T-cell (primary cell): ENCODE measurements at places on chromosomes 1 and 21.

- peaks cover 10% of the 10 kb centered on the region for H3K27me3 ChIP-seq
- no peak for DNase-seq
- H3K27ac ChIP-seq: no peak overlapping the region
- H3K4me1 ChIP-seq: peaks cover 4% of the 10 kb centered on the region
- H3K4me3 ChIP-seq: no peak overlapping the region
Observed at GRCh38 chr1:227934476-227935313, 13.0 kb downstream of the WNT9A start.

GRCh38 chr1:212587888-212588510 is 20.6 kb upstream of the ATF3 start:
- H3K27ac ChIP-seq: no peak overlapping the region
- H3K36me3 ChIP-seq: no peaks in the 10 kb centered on the region
- H3K27me3 ChIP-seq: peaks cover 37% of the 10 kb centered on the region
- no peak overlapping the region for H3K4me3 ChIP-seq
- DNase-seq: no peak

DNA sequence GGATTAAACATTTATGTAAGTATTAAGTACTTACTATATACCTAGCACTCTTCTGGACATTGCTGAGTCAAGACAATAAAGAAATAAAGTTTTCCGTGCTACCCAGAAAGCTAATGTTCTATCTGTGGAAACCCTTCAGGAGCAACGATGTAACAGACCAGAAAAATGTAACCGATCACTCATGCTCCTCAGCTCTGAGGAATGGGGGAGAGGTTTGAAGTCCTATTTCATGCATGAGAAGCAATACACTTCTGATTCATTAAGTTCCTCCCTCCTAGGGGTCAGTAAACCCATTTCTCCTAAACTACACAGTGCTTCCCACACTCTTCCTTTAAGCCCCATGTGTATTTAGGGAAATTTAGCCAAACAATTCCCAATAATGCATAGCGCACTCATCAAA is 25.6 kb upstream of the KAZN start:
- no peaks in the 10 kb centered on the region for H3K4me1 ChIP-seq
- H3K36me3 ChIP-seq: no peaks in the 10 kb centered on the region
- no peak overlapping the region for H3K27ac ChIP-seq
- no peak overlapping the region for H3K4me3 ChIP-seq
- H3K27me3 ChIP-seq: no peaks in the 10 kb centered on the region

- peaks cover 2% of the 10 kb centered on the region for H3K27me3 ChIP-seq
- no peak overlapping the region for H3K27ac ChIP-seq
- H3K4me3 ChIP-seq: no peak overlapping the region
- DNase-seq: no peak
Observed at GRCh38 chr1:38027201-38028104, 14.9 kb downstream of the UTP11 start.

GRCh38 chr1:51347398-51348146 is 17.2 kb upstream of the TTC39A start:
- no peak for DNase-seq
- peaks cover 37% of the 10 kb centered on the region for H3K27me3 ChIP-seq
- peaks cover 7% of the 10 kb centered on the region for H3K4me1 ChIP-seq
- no peak overlapping the region for H3K27ac ChIP-seq

DNA sequence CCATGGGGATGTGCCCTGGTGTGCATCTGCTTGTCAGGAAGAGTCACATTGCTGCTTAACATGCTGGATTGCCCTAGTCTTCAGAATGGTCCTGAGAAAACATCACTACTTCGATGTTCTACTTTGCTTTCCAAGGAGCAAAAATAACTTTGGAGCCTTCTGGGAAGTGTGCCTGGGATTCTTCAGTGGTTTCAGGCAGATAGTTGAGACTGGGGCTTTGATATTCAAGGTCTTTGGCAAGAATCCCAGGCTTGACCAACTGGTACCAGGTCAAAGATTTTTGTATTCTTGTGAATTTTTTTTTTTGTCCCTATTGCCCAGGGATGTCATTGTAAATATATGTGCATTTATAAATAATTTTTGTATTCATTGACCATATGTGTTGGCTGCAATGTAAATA is 51.4 kb downstream of the LRIG2 start:
- no peak overlapping the region for H3K27ac ChIP-seq
- no peak overlapping the region for H3K4me3 ChIP-seq
- DNase-seq: no peak
- peaks cover 17% of the 10 kb centered on the region for H3K36me3 ChIP-seq
- no peaks in the 10 kb centered on the region for H3K27me3 ChIP-seq

GRCh38 chr1:221503268-221503667 is 238.6 kb downstream of the DUSP10 start:
- DNase-seq: no peak
- H3K27me3 ChIP-seq: peaks cover 7% of the 10 kb centered on the region
- H3K27ac ChIP-seq: no peak overlapping the region
- no peak overlapping the region for H3K4me3 ChIP-seq
- H3K4me1 ChIP-seq: no peaks in the 10 kb centered on the region
- no peaks in the 10 kb centered on the region for H3K36me3 ChIP-seq

DNA sequence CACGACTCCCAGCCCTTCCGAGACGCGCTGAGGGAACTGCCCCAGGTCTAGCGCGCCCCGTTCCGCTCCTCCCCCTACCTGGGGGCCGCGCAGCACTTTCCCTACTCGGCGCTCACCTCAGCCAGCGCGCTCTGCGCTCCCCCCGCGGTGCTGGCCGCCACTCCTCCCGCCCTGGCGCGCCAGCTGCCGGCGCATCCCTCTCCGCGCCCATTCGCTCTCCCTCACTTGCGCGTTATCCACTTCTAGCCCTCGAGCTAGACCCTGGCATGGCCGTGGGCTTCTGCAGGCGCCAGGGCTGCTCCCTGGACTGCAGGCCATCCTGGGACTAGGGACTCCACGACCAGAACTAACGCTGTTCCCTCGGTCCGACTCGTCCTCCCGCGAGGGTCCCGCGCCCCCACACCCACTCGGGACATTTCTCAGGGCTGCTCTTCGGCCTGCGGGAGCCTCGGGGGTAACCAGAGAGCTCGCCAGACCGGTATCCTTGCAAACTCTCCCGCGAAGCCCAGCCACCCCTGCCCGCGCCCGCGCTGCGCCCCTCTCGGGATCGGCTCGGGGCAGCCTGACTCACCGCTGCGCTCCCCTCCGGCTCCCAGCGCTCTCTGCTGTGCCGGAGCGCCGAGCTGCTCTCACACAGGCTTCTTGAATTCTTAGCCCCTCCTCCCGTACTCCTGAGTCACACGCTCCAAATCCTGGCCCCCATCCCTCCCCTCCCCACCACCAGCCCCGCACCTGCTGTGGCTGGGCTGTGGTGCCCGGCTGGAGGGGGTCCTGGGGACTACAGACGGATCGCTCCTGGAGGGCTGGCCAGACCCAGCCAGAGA is at the start of gene NGF:
NGF (minus strand) TSS at position 617 of the 824 bp plus-strand sequence. CDS start 51,454 bp downstream, outside the sequence.
- no peak for DNase-seq
- no peak within 1 kb of the TSS for H3K4me3 ChIP-seq
- H3K4me1 ChIP-seq: no peaks in the 10 kb centered on the region
- no peak within 1 kb of the TSS for H3K27ac ChIP-seq

- H3K4me1 ChIP-seq: no peaks in the 10 kb centered on the region
- DNase-seq: no peak
- no peak overlapping the region for H3K27ac ChIP-seq
- H3K4me3 ChIP-seq: no peak overlapping the region
- no peaks in the 10 kb centered on the region for H3K27me3 ChIP-seq
Observed at GRCh38 chr1:59917026-59917784, 9.4 kb downstream of the CYP2J2 start.

- no peak for DNase-seq
- H3K4me1 ChIP-seq: no peaks in the 10 kb centered on the region
- no peak overlapping the region for H3K27ac ChIP-seq
Observed at GRCh38 chr1:202075389-202075788, 47.3 kb upstream of the GPR37L1 start.

DNA sequence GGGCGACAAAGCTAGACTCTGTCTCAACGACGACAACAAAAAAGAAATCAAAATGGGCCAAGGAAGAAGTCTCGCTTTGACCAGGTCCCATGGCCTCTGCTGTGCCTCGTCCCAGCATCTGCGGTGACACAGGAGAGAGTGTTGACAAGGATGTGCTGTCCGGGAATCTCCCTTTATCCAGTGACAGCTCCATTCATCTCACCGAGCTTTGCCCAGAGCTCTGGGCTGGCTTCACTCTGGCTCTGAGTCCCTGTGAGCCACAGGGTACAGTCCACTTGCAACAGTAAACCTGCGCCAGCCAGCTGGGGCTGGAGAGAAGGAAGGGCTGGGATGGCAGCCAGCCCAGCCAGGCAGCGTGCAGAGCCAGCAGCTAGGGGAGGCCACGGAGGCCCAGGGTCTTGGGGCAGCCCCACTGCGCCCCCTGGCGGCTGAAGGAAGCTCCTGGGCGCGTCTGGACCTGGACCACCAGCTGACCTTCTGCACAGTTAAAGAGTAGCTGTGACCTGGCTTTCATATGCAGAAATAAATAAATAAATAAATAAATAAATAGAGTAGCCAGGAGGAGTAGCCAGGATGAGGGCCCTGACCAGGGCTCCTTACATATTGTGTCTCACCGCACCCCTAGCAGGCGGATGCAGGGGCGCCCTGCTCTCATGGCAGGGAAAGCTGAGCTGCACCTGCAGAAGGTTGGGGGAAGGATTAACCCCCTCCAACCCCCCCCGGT is 29.7 kb downstream of the ENO1 start:
- peak; percentile 78 for DNase-seq
- H3K4me1 ChIP-seq: no peaks in the 10 kb centered on the region
- no peak overlapping the region for H3K27ac ChIP-seq
- no peaks in the 10 kb centered on the region for H3K36me3 ChIP-seq
- no peak overlapping the region for H3K4me3 ChIP-seq

- DNase-seq: no peak
- no peak overlapping the region for H3K27ac ChIP-seq
- H3K27me3 ChIP-seq: no peaks in the 10 kb centered on the region
- H3K4me3 ChIP-seq: no peak overlapping the region
- no peaks in the 10 kb centered on the region for H3K36me3 ChIP-seq
- H3K4me1 ChIP-seq: no peaks in the 10 kb centered on the region
Observed at GRCh38 chr1:29983321-29983720, 740.1 kb downstream of the MATN1 start.
